ENCODE measurements at places on chromosomes 3 and 15.

DNA sequence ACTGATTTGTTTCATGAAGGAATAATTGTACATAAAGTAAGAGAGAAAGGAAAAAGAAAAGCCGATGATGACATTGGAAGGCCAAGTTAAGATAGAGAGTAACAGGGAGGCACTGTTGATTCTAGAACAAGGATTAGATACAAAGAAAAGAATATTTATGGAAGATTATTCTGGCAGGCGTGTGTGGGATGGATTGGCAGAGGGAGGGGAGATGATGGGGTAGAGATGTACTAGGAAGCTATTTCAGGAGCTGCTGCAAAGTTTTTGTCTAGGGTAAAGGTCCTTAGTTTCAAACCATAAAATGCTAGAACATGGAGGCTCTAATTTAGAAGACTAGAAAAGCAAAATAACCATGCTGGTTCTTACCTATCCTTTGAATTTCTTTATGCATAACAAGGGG lies 280.0 kb upstream of the LRRN1 start:
- DNase-seq, result no peak

- DNase-seq, result no peak
These were observed 505.3 kb upstream of the PPP2R3A start for GRCh38 chr3:135460273-135460672.

DNA sequence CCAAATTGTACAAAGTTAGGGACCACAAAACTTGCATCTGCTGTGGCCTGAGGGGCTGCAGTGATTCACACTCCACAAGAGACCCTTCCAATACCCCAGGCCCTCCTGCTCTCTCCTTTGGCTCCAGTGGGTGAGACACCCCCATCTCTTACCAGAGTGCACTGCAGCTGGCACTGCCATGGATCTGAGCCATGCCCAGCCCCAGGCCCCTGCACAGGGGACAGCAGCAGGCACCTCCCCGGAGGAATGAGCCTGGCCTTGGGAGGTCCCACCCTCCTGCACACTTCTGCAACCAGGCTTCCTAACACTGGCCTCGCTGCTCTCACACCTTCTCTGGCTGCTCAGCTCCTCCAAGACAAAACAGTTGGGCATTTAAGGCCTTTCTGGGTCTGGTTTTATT lies 16.3 kb upstream of the TSPAN3 start:
- no peak for DNase-seq

- no peak for DNase-seq
These were observed 128.0 kb upstream of the ADAMTS9 start for GRCh38 chr3:64815789-64816188.
